ENCODE measurements at places on chromosomes 11 and 22.

GRCh38 chr11:121479698-121480238 lies 27.0 kb upstream of the SORL1-AS1 start:
- DNase-seq = no peak

DNA sequence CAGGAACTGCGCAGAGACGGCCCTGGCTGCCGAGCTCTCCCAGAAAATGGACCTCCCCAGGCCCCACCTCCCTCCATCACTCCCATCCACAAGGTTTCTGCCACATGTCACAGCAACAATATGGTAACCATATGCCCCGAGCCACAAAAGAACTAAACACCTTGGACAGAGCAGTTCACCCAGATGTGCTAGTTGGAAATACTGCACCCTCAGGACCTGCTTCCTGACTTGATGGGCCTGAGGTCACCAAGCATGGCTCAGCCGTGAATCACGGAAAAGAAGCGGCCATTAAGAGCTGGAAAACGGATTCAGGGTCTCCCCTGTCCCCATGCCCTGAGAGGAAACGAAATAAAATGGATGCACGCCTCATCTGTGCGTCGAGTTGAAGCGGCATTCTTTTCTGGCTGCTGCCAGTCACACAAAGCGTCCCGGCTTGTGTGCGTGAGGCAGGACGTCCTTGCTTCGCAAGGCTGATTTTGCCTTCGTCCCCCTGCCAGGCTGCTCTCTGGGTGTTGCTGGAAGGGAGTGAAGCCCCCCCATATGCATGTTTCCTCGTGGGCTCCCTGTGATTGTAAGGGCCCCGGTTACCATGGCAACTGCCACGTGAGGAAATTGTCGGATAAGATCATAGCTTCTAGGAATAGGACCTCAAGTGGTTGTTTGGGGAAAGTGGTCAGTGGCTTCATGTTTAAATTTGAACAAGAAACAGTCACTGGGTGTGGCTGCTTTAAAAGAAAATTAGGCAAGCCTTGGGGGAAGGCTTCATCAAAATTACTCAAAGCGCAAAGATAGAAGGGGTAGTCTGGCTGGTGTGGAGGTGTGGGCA lies 51.7 kb downstream of the FLI1 start:
- DNase-seq = no peak

DNA sequence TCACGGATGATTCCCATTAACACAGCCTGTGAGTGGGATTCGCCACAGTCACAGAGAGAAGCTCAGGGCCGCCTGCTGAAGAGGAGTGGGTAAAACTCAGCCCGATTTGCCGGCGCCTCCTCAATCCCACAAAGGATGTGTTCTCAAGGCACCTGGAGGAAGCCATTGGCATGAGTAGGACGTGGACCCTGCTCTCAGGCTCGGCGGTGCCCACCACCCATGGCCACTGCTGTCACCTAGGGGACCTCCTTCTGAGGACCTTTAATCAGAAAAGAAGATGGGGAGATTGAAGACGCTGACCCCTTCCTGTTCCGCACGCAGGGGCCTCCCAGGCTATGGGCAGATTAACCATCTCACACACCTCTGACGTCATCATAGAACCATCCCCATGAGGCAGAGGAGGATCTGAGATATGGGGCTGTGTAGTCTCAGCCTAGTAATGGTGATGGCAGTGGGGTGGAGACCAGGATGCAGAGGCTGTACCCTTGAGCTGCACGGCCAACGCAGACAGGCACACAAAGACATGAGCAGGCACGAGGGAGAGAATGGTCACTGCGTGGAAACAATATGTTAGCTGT lies 571.8 kb downstream of the BRD1 start:
- DNase-seq = no peak

GRCh38 chr11:134334796-134335571 lies 3.2 kb downstream of the GLB1L2 start:
- DNase-seq = no peak

- DNase-seq = no peak
Measured at GRCh38 chr11:123429336-123429735, 733 bp upstream of the GRAMD1B start.

DNA sequence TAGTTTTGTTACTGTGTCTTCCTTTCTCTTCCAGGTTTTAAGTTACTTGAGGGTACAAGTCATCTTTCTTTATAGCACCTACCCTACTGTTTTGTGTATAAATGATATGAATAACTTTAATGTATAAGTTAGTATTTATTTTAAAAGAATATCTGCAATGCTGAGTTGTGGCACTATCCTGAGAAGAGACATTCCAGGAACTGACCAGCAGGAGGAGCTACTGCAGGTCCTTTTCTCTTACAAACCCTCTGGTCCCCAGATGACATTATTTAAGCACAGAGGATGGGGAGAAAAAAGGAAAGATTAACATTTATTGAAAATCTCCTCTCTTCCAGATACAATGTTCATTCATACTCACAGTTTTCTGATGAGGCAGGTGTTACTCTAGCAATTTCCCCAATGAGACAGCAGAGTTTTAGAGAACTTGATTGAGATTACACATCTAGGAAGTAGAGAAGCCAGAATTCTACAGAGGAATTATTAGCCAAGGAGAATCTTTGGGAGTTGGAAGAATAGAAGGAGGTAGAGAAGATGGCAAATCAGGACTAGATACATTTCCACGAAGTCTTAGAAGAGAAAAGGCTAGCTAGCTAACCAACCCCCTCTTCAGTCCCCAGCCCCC lies 541.2 kb upstream of the API5 start:
- peak; percentile 18 for DNase-seq

DNA sequence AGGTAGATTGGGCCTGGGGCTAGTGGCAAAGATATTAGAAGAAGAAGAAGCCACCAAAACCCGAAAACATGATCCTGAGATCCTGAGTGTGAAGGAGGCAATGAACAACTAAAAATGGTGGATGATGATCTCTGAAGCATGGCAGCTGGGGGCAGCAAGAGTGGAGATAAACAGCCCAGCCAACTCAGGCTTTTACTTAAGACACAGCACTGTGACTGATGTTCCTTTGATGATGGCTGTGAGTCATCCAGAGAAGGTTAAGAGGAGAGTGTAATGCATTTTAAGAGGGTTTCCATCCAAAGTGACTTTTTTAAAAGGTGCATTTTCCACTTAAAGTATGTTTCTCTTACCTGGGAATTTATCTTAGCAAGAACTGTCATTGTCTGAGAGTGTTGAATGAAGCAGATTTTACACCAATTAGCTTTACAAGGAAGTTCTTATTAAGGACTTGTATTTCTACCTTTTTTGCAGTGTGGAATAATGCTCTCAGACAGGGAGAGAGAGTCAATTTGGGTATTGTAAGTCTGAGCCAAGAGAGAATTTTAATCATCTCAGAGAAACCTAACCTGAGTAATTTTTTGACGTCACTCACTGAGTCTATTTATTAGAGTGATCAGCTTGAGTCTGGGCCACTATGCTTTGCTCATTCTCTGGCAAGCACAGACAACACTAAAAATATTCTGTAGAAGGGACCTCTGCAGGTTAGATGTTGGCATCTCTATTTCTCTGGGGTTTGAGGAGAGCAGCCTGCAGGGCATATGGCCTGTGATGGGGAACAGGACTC lies 14.1 kb upstream of the CALCB start:
- DNase-seq = no peak

DNA sequence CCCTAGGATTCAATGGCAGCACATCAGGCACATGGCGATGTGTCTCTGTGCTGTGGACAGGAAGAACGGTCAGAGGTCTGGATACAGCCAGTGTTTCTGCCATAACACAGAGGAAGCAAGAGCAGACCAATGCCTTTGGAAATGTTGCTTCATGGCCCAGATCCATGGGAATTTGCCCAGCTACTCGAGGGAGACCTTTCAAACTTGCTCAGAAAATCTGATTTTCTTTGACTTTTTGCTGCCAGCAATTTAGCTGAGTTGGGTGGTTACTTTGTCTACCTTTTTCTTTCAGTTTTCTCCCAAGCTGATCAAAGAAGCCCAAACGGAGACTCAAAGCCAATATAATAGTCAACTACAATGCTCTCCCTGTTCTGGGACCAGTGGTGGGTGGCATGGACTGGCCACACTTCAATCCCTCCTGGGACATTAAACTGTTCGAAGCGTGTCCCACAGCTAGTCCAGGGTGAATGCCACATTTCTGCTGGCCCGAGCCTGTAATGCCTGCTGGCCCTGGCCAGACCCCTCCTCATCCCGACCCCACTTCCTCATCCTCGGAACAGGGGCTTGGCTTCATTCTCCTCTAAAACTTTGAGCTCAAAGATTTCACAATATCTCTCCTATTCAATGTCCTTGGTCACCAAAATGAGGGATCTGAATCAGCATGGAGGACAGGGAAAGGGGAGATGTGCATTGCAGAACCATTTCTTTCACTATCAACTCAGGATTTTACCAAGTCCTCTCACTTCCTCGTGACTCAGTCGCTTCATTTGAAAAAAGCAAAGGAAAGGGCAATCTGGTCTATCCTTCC lies 93.3 kb downstream of the ABTB2 start:
- DNase-seq = no peak

All from cerebellar cortex (tissue), 1 donor.